Left renal cortex interstitium (tissue), 4 donors: ENCODE measurements at places on chromosomes 16 and 17. TPM values are rescaled to one million over a fixed set of nuclear protein-coding genes. Genes with fewer than 3 reads are reported as not detected.

DNA sequence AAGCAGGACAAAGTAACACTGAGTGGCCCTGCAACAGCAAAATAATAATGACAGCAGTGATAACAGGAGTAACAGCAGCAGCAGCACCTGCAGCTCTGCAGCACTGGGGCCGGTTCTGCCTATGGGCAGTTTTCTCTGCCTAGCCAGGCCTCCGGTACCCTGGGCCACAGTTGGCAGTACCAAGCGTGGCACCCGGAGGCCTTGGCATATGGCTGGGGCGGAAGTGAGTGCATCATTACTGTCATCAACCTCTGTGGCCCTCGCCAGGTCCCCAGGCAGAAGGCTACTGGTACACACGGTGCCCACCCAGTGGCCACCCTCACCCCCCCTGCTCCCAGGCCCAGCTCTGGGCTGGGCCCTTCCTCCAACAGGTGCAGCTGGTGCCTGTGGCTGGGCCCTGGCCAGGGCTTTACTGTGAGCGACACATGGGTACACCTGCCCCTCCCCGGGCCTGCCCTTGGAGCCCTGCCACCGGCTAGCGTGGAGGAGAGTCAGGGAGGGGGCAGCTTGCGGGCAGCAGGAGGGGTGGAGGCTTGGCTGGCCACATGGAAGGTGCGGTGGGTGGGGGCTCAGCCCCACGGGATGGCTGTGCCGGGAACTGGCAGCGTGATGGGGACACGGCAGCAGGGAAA is 3.0 kb downstream of the KCNJ12 start:
- no peak for DNase-seq

DNA sequence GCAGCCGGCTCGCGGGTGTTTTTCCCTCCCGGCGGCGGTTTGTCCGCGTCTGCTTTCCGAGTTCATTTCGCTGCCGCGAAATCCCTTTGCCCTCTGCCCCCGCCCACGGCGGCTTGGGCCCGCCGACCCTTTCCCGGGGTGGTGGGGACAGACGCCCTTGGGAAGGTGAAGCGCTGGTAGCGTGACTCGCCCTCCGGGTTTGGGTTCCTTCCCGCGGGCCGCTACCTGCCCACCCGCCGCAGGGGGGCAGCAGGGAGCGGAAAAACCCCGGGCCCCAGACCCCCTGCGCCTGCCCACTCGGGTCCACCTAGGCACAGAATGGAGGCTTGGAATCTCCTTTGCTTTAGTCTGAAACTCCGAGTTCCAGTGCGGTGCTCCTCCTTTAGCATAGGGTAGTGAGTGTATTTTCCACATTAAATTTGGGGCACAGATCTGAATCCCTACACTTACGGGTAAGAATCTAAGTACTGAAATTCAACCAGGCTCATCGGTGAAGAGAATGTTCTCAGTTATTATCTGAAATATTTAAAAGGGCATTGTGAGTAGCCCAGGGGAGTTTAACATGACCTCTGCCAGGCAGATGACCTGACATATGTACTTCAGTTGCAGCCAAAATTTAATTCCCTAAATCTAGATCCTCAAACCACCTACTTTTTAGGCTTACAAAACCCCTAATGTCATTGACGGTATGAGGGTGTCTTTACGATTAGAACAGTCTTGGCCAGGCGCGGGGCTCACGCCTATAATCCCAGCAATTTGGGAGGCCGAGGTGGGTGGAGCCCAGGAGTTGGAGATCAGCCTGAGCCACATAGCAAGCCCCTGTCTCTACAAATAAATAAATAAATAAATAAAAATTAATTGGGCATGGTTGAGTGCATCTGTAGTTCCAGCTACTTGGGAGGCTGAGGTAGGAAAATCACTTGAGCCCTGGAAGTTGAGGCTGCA is 1.0 kb downstream of the NME2 start:
- no peak for DNase-seq

- DNase-seq = no peak
Observed at GRCh38 chr16:82684256-82684655, 57.5 kb downstream of the CDH13 start.

GRCh38 chr16:69469807-69470561 is 45.6 kb downstream of the CYB5B start:
- no peak for DNase-seq

GRCh38 chr17:31398381-31399311 is 7.2 kb downstream of the RAB11FIP4 start:
- DNase-seq = no peak

Gene ALOX12
- polyA plus RNA-seq = 3.7 TPM

Gene SYNGR3
- 1.8 TPM for polyA plus RNA-seq
